ENCODE measurements at places on chromosomes 5 and 9.

GRCh38 chr5:6084376-6084775 is 294.0 kb downstream of the MED10 start:
- no peak for DNase-seq

DNA sequence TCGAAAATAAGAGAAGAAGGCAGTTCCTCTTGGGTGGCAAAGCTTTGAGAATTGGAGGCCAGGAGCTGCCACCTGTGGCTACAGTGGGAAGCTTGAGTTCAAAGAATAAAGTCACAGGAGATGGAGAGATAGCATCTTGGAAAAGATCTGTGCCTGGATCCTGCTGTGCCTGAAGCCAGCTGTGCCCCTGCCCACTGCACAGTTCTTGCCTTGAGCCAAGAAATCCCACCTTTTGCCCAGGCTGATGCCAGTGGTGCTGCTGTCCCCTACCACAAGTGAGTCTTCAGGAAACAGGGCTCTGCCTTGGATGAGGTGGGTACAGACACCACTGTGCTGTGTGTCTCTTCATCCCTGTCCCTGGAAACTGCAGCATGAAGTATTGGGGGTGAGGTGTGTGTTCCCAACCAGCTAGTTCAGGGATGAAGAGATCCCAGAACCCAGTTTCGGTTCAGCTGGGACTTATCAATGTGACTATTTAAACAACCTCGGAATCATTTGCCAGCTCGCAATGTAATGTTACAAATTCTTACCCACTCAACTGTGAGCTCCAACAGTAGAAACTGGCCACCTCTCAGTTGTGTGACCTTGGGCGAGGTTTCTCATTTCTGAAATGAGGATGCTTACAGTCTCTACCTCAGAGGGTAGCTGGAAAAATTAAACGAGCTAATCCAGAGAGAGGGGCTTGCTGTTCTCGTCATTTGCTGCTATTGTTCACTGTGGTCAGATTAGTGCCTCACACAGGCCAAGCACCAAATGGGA is 5.9 kb downstream of the IER5L start:
- no peak for DNase-seq

DNA sequence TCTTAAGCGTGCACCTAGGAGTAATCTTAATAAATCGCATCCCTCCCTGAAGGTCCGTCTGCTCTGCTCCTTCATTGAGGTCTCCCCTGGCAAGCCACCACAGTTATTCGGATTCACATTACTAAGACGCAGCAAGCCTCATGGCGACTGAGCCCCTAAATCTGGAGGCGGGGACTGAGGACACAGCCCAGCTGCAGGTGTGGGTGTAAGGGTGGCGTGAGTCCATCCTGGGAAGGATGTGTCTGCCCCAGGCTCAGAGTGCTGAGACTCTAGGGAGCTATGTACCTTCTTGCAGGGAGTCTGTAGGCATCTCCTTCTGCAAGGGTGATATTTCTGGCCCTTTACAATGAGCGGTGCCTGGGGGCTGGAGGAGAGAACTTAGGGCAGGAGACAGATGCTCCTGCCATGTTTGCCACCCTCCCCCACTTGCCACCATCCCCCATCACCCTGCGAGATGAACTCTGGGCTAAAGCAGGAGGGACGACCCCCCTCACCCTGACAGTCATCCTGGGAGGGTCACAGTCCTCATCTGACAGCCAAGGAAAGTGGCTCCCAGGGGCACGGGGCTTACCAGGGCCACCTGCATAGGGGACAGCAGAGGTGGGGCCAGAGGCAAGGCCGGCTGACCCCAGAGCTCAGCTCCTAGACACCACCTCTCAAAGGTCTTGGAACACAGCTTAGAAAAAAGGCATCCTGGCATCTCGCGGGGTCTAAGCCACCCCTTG is 76.4 kb upstream of the FCN1 start:
- no peak for DNase-seq

DNA sequence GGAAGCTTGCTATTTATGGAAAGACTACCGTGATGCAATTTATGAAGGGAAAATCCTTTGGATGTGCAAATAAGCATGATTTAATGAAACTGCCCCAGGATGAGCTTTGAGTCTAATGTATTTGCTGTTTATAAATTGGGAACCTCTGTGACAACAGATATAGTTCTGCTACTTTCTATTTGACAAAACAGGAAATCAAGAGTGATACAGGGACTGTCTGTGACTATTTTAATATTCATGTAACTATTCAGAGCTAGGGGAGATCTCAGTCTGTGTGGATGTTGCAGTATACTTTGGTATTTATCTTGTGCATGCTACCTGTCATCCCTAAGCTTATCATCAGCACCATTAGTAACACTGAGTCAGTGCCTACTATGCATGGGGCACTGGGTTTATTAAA is 132.1 kb downstream of the PDZD2 start:
- no peak for DNase-seq

DNA sequence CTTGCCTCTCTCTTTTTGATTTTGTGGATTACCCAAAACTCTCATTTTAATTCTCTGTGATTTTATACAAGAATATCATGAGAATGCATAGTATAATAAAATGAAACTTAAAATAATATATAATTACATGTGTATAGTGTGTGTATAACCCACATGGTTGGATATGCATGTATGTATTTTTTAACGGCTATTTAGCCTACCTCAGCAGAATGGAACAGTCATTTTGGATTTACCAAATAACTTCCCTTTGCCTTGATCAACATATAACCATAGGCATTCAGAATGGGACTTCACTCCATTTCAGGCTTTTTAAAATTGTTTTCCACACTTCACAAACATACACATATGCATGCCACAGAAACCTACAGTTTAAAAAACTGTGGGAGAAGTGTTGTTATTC is 161.2 kb downstream of the SLF1 start:
- DNase-seq: no peak

DNA sequence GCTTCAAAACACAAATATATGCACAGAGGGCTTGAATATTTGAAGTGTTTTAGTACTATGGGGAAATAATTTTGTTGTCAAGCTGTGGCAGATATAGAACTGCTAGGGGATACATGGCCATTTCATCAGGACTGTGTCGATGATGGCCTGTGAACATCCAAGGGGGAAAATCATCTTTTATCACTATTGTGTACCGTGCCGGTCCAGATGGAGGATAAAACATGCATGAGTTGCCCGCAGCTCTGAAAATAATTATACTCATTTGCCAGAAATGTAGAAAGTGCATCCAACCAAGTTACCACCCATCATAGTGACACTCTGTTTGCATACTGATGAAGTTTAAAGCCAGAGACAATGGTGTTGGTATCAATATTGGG is 405.9 kb downstream of the ZSWIM6 start:
- DNase-seq: no peak

DNA sequence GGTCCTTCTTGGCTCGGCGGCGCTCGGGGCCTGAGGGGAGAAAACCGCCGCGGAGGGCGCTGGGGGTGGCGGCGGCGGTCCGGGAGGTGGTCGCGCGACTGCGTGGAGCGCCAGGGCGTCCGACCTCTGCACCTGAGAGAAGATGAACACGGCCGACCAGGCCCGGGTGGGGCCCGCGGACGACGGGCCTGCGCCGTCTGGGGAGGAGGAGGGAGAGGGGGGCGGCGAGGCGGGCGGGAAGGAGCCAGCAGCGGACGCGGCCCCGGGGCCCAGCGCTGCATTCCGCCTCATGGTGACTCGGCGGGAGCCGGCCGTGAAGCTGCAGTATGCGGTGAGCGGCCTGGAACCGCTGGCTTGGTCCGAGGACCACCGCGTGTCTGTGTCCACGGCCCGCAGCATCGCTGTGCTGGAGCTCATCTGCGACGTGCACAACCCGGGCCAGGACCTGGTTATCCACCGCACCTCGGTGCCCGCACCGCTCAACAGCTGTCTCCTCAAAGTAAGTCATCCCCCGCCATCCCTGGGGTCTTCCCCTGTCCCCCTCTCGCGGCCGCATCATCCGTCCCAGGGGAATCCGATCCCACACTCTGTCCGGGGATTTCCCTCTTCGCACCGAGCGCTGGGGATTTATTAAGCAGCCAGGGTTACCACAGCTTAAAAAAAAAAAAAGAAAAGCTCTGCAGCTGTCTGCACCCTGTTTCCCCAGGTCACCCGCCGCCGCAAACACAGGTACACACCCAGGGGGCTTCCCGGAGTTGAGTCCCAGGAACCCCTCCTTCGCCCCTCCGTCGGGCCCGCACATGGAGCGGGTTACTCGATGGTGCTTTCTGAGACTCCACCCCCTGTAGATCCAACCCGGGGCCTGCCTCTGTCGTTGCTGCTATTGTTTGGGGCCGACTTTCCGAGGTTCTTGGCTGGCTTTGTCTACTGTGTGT is at the start of gene GTF3C4:
Gene GTF3C4, plus strand, starts transcription at position 8 of the 935 bp plus-strand sequence. Its CDS starts 135 bp downstream, at position 143.
- DNase-seq: no peak

DNA sequence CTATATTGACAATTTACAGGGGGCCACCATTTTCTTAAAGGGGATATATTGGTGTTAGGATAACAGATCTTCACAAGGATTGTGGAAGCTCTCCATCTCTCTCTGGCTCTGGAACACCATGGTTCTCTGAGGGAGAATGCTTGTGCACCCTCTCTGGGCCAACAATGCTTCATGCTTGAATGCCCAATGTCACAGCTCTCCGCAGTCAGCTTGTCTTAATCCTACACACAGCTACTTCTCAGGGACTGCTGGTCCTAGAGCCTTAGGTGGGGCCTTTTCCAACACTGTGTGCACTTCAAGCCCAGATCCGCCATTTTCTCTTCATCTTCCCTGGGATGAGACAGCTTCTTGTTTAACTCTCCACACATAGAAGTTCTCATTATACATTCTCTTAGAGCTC is 6.9 kb upstream of the PDLIM4 start:
- no peak for DNase-seq

DNA sequence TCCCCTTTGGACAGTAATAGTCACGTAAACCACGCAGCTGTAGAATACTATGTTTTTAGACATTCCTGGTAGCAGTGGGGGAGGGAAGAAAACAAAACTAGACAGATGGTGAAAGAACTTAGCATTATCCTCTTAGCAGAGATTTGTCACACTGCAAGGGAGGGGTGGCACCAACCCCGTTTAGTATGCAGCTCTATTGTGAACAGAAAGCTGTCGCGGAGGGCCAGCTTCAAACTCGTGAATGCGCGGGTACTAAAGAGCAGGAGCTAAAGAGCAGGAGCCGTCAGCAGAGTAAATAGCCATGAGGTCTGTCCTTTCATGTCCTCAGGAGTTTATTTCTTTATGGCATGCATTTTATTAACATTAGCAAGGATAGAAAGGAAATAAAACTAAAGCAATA is 141.9 kb upstream of the SLC12A2 start:
- no peak for DNase-seq

- no peak for DNase-seq
Measured at GRCh38 chr5:35416217-35416988, 186.1 kb upstream of the PRLR start.

DNA sequence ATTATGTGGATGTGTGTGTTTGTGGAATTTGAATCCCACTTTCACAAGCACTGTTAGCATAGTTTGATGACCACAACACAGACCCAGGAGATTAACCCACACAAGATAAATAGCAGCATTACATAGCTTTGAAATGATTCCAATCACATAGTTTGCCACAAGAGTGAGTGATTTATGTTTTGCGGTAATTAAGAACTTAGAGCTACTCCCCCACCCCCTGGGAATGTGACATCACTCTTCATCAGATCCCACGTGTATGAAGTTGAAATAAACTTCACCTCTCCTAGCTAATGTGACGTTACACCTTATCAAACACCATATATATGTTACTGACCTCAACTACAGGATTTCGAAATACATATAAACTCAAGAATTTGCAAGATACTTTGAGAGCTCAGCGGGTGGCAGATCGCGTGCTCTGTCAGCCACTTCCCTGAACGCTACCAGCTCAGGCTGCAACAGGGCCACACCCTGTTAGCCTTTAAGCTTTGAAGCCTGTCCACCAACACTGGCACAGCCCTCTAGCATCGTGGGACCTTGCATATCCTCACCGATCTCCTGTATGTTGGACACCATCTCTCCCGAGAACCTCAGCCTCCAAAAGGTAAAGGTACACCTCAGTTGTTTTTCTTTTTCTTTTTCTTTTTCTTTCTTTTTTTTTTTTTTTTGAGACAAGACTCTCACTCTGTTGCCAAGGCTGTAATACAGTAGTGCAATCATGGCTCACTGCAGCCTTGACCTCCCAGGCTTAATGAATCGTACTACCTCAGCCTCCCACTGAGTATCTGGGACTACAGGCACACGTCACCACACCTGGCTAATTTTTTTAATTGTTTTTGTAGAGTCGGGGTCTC is 1.7 kb upstream of the AGTPBP1 start:
- peak; percentile 67 for DNase-seq

DNA sequence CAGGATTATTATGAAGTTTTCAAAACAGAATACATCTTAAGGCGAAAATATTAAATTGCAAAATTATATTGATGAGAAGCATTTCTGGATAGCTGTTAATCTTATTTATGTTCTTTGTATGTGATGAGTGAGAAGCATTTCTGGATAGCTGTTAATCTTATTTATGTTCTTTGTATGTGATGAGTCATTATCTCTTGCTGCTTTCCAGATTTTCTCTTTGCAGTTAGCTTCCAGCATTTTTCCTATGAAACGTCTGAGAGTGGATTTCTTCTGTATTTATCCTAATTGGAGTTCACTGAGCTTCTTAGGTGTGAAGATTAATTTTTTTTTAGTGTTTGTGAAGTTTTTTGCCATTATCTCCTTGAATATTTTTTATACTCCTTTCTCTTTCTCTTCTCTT is 8.2 kb downstream of the TMEM232 start:
- DNase-seq: peak; percentile 21

- no peak for DNase-seq
Measured at GRCh38 chr9:17936365-17936764, 357.5 kb downstream of the SH3GL2 start.
